ENCODE measurements at places on chromosomes 16 and 17.

DNA sequence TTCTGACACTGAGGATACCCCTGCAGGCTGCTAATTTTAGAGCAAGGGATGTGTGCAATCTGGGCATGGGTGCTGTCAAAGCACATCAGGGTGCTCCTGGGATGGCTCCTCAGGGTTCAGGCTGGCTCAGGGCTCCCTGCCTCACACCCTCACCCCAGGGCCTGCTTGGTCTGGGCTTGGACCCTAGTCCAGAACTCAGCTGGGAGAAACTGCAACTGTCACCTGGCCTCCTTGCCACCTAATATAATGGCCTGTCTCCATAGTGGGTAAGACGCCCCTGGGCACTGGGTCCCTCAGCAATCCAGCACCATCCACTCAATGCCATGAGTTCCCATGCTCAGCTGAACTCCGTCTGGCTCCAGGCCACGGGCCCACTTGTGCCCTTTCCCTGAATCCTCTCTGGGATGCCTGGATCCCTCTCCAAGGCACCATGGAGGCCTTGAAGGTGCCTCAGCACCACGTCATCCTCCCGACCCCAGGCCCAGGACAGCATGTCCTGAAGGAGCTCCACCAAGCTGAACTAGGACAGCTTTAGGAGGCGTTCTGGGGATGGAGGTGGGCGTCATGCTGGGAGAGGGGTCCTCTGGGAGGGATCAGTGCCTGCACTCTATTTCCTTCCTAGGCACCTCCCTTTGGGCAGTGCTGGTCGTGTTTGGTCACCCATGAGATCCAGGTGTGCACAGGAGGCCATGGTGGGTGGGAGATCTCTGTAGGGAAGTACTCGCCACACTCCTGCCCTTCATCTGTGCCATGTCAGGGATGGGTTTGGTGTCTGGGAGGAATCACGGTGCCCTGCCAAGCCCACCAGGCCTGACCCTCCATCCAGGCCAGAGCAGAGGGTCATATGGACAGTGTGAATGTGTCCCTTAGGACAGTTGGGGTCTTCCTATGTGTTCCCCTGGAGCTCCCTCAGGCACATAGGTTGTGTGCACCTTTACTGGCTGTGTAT, 1688.4 kb downstream of the TP53TG3F start:
- no peak for DNase-seq

DNA sequence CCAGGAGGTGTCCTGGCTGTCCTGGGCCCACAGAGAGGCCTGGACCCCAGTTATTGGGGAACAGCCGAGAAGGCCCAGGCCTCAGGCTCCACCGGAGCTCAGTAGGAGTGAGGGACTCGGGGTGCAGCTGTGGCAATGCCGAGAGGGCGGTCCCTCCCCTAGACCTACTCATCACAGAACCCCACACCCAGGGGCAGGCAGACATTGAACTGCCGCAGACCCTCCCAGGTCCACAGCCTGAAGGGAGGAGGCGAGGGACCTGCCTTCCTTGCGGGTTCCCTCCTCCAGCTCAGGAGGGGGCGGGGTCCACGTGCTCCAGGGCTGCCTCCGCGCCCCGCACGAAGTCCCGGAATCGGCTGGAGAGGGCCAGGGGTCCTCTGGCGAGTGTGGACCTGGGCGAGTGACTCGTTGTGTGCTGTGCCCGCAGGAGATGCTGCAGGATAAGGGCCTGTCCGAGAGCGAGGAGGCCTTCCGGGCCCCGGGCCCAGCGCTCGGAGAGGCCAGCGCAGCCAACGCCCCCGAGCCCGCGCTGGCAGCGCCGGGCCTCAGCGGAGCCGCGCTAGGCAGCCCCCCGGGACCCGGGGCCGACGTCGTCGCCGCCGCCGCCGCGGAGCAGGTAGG, 3.9 kb downstream of the TBX4 start:
- no peak for DNase-seq

DNA sequence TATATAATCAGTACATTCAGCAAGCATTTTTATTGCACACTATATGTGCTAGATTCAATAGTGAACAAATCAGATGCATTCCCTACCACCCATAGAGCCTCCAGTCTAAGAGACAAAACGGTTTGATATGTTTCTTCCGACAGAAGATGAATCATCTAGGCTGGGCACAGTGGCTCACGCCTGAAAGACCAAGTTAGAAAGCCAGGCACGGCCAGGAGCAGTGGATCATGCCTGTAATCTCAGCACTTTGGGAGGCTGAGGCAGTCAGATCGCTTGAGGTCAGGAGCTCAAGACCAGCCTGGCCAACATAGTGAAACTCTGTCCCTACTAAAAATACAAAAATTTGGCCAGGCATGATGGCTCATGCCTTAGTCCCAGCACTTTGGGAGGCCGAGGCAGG, 18.3 kb upstream of the COPRS start:
- no peak for DNase-seq

DNA sequence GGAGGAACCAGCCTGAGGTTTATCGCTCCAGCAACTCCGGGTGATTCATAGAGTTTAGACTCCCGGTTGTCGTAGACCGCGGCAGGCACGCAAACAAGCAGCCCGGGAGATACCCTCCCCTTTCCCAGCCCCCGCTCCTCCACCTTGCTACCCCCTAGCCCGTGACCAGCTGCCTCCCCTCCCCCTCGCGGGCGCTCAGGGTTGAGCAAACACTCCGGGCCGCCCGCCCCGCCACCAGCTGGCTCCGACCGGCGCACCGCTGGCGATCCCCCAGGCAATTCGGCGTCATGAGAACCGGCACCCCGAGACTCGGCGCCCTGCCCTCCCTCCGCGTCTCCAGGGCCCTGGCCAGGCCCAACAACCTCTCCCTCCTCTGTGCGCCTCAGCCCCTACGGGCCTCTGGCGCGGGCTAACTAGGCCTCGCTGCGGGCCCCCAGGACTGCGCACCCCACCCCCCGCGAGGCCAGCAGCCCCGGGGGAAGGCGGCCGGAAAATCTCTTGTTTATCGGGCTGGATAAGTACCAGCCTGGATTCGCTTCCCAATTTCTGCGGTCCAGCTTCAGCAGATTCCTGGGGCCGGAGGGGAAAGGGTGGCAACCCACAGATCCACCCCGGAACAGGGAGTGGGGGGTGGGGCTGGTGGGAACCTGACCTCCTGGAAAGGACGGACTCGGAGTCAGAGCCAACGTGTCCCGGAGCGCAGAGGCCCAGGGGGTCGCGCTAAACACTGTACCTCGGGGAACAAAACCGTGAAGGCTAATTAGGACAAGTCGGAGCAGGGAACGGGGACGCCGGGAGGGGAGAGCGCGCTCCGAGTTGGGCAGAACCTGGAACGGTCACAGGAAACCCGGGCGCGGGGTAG, 951 bp upstream of the GPRC5C start:
- peak; percentile 90 for DNase-seq

DNA sequence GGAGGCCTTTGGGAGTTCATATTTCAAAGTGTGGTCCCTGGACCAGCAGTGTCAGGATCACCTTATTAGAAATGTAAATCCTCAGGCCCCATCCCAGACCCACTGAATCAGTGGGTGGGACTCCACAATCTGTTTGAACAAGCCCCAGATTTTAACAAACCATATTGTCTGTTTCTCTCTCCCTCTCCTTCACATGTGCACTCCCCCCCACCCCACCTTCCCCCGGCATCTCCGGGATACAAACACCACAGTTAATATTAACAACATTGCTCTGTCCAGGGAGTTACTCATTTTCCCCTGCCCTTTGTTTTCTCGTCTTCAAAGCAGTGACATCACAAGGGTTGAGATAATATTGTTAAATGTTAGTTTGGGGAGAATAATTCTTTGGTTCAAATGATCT, 127.3 kb downstream of the KATNIP start:
- DNase-seq: no peak

DNA sequence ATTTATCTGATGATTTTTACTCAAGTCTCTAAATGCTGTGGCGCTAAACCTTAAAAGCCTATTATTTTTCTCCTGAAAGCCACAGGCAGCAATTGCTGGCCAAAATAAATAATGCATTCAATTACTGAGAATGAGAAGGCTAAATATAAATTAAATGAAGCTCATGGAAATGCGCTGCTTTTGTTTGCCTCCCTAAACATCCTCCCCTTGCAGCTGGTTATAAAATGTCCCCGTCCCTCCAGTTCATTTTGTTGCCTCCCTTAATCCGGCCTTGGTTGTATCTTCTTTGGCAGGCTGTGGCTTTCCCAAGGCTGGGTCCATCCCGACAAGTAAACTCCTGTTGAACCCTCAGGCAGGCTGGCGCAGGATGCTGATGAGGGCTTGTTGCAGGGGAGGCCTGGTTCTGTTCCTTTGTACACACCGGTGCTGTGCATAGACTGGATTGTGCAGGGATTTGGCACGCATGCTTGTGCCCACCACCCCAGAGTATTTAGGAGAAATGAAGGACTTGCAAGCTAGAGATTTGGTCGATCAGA, 62.7 kb downstream of the KNOP1 start:
- no peak for DNase-seq
